ENCODE measurements at places on chromosomes 2 and 18. TPM values are rescaled to one million over a fixed set of nuclear protein-coding genes. Genes with fewer than 3 reads are reported as not detected.

- no peak overlapping the region for H3K27ac ChIP-seq
- peaks cover 1% of the 10 kb centered on the region for H3K36me3 ChIP-seq
- H3K4me3 ChIP-seq: peak overlapping the region; percentile 84
- H3K4me1 ChIP-seq: peaks cover 8% of the 10 kb centered on the region
Observed at GRCh38 chr2:148888003-148888501, 13.0 kb downstream of the KIF5C start.

DNA sequence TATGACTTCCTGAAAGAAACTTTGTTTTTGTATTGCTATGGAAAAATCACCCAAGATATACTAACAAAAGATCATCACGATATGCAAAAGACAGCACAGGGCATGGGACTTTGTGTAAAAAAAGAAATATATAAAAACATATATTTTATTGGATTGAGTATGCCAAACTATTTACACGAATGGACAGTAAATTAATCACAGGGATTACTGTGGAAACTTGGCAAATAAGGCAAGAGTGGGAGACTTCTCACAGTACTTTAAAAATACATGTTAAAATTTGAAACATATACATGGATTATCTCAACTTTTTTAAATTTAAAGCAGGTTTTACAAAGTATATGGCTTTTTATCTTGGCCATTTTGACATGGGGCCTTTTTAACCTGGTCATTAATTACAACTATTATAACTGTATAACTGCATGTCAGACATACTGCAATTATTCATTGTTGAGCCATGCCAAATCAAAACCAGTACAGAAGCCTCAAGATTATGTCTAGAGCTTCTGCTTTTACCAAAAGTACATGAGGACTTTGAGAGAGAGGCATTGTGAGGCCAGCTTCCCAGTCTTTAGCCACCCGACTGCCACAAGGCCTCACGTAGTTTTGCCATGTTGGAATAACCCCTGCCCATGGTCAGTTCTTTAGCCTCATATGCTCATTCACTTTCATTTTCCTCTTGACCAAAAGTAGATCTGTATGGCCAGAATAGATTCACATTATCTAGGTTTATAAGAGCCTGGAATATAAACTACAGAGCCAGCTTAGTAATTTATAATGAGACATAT, 419.8 kb downstream of the SETBP1 start:
- H3K4me3 ChIP-seq: no peak overlapping the region
- H3K27me3 ChIP-seq: peaks cover 8% of the 10 kb centered on the region
- H3K36me3 ChIP-seq: no peaks in the 10 kb centered on the region
- no peak overlapping the region for H3K27ac ChIP-seq

The MC4R gene
- total RNA-seq: not detected

The RAX gene
- total RNA-seq: not detected

DNA sequence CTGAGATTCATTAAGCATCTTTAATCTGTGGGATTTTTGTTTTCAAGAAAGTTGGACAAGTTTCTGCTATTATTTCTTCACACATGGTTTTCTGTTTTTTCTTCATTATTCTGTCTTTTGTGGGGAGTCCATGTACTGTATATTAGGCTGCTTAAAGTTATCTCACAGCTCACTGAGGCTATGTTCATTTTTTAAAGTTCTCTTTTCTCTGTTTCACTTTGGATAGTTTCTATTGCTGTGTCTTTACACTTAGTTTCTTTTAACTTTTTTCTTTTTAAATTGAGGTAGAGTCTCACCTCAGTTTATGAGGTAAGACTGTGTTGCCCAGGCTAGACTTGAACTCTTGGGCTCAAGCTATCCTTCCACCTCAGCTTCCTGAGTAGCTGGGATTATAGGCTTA, 8.6 kb downstream of the OSBPL6 start:
- peaks cover 40% of the 10 kb centered on the region for H3K27me3 ChIP-seq
- DNase-seq: no peak
- no peaks in the 10 kb centered on the region for H3K4me1 ChIP-seq
- H3K27ac ChIP-seq: no peak overlapping the region

- no peaks in the 10 kb centered on the region for H3K4me1 ChIP-seq
- H3K4me3 ChIP-seq: no peak overlapping the region
- no peak for DNase-seq
- no peaks in the 10 kb centered on the region for H3K36me3 ChIP-seq
Observed at GRCh38 chr18:3869848-3870247, 419.9 kb downstream of the TGIF1 start.

The GTF2A1L gene
- not detected for total RNA-seq

GRCh38 chr2:38836791-38837190, 38.9 kb downstream of the DHX57 start:
- H3K36me3 ChIP-seq: no peaks in the 10 kb centered on the region
- DNase-seq: no peak
- H3K4me1 ChIP-seq: no peaks in the 10 kb centered on the region
- H3K27ac ChIP-seq: no peak overlapping the region
- no peaks in the 10 kb centered on the region for H3K27me3 ChIP-seq

DNA sequence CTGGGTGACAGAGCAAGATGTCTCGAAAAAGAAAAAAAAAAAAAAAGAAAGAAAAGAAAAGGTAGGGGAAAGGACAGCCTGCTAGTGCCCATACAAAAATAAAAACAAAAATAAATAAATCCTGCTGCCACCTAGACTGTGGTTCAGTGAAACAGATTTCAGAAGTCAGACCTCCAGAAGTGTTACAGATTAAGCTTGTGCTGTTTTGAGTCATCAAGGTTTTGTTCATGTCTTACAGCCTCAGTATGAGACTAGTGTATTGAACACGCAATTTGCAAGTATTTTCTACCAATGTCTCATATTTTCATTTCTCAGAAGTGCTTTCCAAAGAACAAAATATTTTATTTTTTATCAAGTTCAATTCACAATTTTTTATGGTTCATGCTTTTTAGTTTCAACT, 720.4 kb upstream of the GYPC start:
- no peaks in the 10 kb centered on the region for H3K4me1 ChIP-seq
- no peak for DNase-seq
- no peaks in the 10 kb centered on the region for H3K27me3 ChIP-seq
- H3K4me3 ChIP-seq: no peak overlapping the region

The REEP1 gene
- total RNA-seq: 0.38 TPM

- H3K27ac ChIP-seq: no peak overlapping the region
- H3K4me3 ChIP-seq: no peak overlapping the region
- DNase-seq: no peak
- no peaks in the 10 kb centered on the region for H3K27me3 ChIP-seq
- H3K36me3 ChIP-seq: no peaks in the 10 kb centered on the region
Observed at GRCh38 chr2:72115110-72116080, 32.3 kb downstream of the CYP26B1 start.

DNA sequence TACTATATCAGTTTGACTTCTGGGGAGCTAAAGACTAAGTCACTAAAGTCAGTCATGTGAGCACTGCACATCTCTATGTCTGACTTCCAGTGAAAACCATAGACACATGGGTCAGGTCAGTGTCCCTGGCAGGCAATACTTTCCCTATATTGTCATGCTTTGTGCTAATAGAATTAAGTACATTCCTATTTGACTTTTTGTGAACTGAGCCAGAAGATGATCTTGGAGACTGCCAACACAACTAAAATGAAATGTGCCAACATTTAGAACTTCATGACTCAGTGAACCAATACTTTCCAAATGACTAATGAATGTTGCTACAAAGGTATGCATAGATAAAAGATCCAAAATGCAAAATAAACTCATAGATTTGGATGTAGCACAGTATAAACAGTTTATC, 820.8 kb upstream of the FAM98A start:
- H3K4me1 ChIP-seq: no peaks in the 10 kb centered on the region
- no peak overlapping the region for H3K4me3 ChIP-seq
- no peaks in the 10 kb centered on the region for H3K36me3 ChIP-seq
- no peaks in the 10 kb centered on the region for H3K27me3 ChIP-seq

The SCN1A gene
- total RNA-seq: not detected

GRCh38 chr2:164522561-164522981, 98.7 kb downstream of the GRB14 start:
- H3K4me3 ChIP-seq: no peak overlapping the region
- DNase-seq: no peak
- H3K27me3 ChIP-seq: no peaks in the 10 kb centered on the region
- H3K36me3 ChIP-seq: no peaks in the 10 kb centered on the region
- H3K4me1 ChIP-seq: no peaks in the 10 kb centered on the region

The ELOA2 gene
- total RNA-seq: not detected

DNA sequence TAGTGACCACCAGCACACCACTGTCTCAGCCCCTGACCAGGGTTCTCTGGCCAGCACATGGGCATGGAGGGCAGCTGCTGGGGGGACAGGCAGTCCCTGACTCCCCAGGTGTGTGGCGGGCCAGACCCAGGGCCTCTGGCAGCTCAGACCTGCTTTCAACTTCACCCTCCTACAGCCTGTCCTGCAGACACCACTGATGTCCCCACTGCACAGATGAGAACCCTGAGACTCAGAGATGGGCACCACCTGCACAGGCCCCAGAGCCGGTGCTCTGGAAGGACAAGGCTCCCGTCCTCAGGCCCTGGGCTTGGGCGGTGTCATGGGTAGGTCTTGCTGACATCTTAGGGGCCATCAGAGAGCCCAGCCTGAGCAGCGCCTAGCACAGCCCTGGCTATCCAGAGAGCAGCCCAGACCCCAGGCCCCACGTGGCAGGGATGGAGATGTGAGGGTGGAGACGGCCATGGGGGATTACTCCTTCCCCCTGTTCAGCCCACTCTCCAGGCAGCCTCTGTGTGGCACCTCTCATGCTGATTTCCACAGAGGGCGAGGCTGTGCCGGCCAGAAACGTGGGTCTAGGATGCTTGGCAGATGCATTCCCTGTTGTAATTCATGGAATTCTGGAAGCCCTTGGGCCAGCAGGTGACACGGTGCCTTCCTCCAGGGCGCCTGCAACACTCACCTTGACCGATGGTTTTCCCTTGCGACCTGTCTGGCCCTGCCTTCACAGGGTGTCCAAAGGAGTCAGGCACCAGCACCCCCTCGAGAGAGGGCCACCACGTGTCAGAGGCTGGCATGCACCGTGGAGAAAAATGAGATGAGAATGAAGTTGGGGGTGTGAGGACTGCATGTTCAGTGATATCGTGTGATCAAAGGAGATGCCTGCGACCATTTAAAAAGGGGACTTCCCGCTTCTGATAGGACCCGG, 61.2 kb upstream of the GLI2 start:
- H3K27me3 ChIP-seq: peaks cover 17% of the 10 kb centered on the region
- H3K27ac ChIP-seq: no peak overlapping the region
- no peak for DNase-seq
- no peaks in the 10 kb centered on the region for H3K4me1 ChIP-seq
- no peak overlapping the region for H3K4me3 ChIP-seq
- H3K36me3 ChIP-seq: no peaks in the 10 kb centered on the region

GRCh38 chr18:8556424-8556823, 52.8 kb upstream of the RAB12 start:
- no peaks in the 10 kb centered on the region for H3K36me3 ChIP-seq
- H3K27me3 ChIP-seq: no peaks in the 10 kb centered on the region
- no peak overlapping the region for H3K27ac ChIP-seq

DNA sequence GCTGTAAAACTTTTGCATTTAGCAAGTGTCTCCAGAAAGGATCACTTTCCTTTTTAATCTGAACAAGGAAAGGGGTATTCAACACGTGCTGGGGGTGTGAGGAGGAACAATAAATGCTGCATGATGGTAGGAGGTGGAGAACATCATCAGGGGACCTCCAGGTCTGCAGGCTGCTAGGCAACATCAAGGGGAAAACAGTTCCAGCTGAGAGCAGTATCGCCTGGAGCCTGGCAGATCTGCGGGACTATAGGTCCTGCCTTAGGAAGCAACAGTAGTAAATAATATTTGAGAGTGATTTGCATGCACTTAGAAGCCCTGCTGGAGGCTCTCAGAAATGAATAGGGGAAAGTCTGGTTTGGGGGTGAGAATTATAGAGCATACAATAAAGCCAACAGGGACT, 175.6 kb downstream of the SUCLG1 start:
- DNase-seq: no peak
- H3K4me3 ChIP-seq: no peak overlapping the region
- no peaks in the 10 kb centered on the region for H3K4me1 ChIP-seq
- H3K36me3 ChIP-seq: no peaks in the 10 kb centered on the region
- peaks cover 14% of the 10 kb centered on the region for H3K27me3 ChIP-seq

DNA sequence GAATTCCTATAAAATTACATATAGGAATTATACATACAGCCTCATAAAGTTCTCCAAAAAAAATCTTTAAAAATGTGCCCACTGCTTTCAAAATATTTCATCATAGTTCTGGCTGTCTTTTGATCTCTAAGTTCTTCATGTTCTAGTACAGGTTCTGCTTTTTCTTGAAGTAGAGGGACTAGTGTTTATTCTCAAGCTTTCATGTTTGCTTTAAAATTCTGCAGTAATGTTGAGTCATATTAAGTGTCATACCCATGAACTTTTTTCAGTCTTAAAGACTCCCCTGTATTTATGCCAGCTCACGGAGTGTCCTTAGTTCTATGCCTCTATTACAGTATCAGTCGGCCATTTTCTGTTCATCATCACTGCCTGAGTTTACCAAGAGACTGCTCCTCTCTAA, 54.8 kb upstream of the CCDC141 start:
- no peaks in the 10 kb centered on the region for H3K36me3 ChIP-seq
- peaks cover 41% of the 10 kb centered on the region for H3K4me1 ChIP-seq
- H3K27me3 ChIP-seq: no peaks in the 10 kb centered on the region
- no peak overlapping the region for H3K27ac ChIP-seq

GRCh38 chr2:221551864-221552263, 20.2 kb downstream of the EPHA4 start:
- no peak overlapping the region for H3K27ac ChIP-seq
- peaks cover 18% of the 10 kb centered on the region for H3K4me1 ChIP-seq
- no peak overlapping the region for H3K4me3 ChIP-seq
- no peaks in the 10 kb centered on the region for H3K36me3 ChIP-seq

The GALNT14 gene
- 0.81 TPM for total RNA-seq

DNA sequence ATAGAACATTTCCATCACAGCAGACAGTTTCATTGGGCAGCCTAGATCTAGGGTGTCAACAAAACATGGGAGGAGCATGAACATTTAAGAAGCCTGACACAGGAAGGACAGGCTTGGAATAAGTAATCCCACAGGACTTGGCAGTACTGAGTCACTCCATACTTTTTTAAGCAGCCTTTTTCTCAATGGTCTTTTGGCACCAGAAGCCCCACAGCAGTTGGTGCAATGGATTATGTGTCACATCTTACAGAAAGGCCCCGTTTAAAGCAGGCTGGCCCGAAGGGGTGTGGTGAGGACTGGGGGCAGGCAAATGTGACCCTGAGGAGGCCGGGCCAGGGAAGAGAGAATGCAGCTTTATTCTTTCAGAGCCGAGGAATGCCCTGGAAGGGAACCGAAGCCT, 26.6 kb downstream of the SPTBN1 start:
- H3K36me3 ChIP-seq: no peaks in the 10 kb centered on the region
- DNase-seq: no peak
- no peaks in the 10 kb centered on the region for H3K4me1 ChIP-seq
- no peaks in the 10 kb centered on the region for H3K27me3 ChIP-seq
- H3K4me3 ChIP-seq: no peak overlapping the region

The SH3RF3 gene
- 1.0 TPM for total RNA-seq
